Chondrocyte (in vitro differentiated cells): ENCODE measurements at places on chromosomes 5 and 9. TPM values are rescaled to one million over a fixed set of nuclear protein-coding genes. Genes with fewer than 3 reads are reported as not detected.

DNA sequence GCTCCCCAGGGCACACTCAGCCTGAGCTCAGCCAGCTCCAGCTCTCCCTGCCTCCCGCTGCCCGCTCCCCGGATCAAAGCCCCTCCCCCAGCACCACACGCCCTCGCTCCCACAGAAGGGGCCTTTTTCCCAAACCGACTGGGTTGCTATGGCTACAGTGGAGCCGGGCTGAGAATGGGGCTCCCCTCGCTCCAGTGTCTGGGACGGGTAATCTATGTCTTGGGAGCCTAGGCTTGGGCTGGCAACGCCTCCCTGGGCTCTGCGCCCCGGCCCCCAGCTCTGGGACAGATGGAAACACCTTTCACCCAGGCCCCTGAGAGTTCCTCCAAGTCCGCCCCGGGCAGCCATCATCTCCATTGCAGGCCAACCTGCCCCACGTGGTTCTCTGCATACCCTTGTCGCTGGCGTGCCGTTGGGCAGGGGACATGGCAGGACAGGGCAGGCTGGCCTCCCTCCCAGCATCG is 29.6 kb downstream of the NOTCH1 start:
- DNase-seq = no peak

DNA sequence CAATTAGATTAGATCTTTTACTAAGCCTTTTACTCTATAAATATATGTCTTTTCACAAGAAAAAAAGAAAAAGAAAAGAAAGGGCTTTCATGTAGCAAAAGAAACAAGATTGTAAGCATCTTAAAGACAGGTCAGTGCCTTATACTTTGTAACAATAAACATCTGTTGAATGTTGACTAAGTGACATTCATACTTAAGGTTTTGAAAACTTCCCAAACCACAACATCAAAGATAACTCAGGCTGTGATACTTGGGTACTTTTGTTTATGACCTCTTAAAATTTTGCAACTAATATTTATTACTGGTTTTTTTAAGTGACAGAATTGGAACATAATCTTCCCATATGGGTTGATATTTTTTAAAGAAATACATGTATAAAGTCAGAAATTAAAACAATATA is 7.4 kb downstream of the GRAMD2B start:
- DNase-seq = no peak

DNA sequence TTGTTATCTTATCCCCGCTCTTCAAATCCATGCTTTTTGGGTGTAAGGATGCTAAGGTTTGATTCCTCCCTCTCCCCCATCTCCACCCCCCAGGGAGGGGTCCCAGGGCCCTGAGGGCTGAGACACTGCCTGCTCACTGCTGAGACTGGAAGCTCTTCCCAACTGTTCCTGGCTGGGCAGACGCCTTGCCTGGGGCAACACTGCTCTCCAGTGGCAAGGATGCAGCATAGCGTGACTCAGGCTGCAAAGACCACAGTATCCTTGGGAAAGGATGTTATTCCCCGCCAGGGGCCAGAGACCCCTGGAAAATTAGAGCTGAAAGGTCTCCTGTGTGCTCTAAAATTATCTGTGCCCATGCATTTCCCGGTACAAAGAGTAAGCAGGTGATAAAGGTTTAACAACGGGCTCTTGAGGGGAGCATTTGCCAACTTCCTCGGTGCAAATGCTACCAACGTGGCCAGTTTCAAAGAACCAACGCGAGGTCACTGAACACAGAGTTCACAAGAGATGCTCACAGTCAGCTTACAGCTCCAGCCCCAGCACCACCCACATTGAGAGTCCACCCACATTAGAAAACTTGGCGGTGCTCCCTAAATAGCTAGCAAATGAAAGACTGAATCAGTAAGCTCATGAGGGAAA is 271.9 kb downstream of the NSG2 start:
- DNase-seq = no peak

- DNase-seq = no peak
Observed at GRCh38 chr5:97085459-97086181, 56.8 kb downstream of the LIX1 start.

The MFAP3 gene
- total RNA-seq = 38.2 to 39.4 TPM (median 39.0 TPM) in 3 replicates
